ENCODE measurements at places on chromosomes 16 and 17.

GRCh38 chr17:57899391-57899790 is 49.5 kb upstream of the MRPS23 start:
- no peak for DNase-seq

GRCh38 chr16:75065521-75066149 is 50.9 kb downstream of the LDHD start:
- no peak for DNase-seq

DNA sequence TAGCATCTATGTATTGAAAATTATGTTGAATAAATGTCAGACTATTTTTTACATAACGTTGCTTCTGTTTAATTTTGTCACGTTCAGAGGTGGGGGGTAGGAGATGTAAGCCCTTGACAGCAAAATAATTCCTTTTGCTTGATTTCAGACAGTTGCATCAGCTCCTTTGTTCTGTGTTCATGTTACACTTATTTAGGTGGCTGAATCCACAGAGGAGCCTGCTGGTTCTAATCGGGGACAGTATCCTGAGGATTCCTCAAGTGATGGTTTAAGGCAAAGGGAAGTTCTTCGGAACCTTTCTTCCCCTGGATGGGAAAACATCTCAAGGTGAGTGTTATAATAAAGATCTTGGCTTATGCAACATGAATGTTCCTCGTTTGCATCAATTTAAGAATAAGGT is 4.5 kb downstream of the HERPUD1 start:
- no peak for DNase-seq

GRCh38 chr17:16428098-16428882 is 12.9 kb downstream of the TRPV2 start:
- no peak for DNase-seq

GRCh38 chr17:50060951-50061712 is 5.2 kb downstream of the ITGA3 start:
- no peak for DNase-seq

- DNase-seq, result no peak
Measured at GRCh38 chr16:4388271-4389021, 16.8 kb downstream of the VASN start.

DNA sequence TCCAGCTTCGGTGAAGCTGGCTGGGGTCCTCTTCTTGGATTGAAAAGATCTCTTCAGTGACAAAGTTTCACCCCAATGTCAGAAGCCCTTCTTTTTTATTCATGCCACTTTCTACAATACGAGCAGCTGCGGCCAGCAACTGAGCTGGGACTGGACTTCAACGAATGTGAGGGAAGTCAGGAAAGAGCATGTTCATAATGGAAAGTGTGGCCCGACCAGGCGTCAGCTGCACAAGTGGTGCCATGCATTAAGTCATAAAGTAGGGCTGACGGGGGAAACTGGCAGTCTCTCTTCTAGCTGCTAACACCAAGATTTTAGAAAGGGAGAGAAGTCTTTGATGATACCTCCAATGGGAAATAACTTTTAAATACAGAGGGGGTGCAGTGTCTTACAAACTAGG is 192.6 kb downstream of the PARN start:
- DNase-seq, result no peak

DNA sequence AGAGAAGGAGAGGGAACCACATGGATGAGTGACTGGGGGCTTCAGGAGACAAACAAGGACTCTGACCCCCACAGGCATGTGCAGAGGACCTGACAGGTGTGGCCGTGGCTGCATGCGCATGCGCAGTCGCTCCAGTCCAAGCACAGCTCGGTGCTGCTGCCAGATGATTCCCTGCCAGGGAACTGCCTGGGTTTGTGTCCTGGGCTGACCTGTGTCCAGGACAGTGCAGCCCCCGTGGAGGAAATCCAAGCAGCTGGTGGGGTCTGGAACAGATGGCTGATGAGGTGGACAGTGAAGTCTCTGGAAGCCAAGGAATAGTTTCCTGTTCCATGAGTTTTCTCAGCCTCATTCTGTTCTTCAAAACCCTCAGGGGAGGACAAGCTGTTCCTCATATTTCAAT is 27.3 kb downstream of the LASP1 start:
- DNase-seq, result no peak

GRCh38 chr17:13592427-13592826 is 9.3 kb downstream of the HS3ST3A1 start:
- no peak for DNase-seq

GRCh38 chr17:28495635-28496034 is 10.5 kb upstream of the FOXN1 start:
- no peak for DNase-seq

GRCh38 chr16:17483351-17483750 is 12.6 kb upstream of the XYLT1 start:
- no peak for DNase-seq

DNA sequence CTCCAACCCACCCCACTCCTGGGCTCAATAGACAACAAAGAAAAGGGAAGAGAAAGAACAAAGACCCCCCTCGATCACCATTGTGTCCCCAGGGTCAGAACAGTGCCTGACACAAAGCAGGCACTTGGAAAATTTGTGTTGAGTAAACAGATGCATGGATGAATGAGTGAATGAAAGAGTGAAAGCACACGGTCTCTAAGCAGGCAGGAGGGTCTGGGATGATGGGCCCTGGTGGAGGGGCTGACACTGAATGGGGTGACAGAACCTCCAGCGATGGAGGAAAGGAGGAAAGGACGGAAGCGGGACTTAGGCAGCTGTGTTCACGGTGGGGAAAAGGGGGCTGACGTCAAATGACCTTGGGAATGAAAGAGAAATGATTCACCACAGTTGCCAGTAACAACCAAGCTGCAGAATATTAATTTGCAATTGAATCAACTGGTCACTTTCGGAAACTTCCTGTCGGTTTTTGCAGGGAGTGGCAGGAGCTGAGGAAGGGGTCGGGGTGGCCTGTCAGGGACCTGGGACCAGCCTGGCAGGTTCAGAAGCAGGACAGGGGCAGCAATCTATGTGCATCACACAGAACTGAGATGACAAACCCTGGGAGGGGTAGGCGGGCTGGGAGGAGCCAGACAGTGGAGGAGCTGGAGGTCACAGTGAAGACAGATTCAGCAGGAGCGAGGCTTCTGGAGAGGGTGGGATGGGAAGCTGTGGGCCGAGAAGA is 6.7 kb upstream of the GAST start:
- no peak for DNase-seq

GRCh38 chr16:86080131-86080875 is 181.3 kb downstream of the IRF8 start:
- no peak for DNase-seq

DNA sequence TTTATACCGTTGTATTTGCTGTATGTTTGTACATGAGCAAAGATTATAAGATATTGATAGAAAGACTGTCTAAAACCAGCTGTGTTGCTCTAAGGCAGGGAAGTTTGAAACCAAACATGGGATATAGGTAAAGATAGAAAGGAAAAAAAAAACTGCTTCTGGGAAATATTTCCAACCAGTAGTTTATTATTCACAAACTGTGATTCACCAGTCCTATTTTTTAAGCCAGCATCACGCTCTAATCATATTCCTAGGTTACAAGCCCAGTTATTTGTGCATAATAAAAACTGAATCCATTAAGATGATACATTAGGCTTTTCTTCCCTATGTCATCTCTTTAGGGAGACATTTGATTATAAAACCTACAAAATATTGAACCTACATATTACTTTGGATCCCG is 4.0 kb downstream of the ERN1 start:
- no peak for DNase-seq

DNA sequence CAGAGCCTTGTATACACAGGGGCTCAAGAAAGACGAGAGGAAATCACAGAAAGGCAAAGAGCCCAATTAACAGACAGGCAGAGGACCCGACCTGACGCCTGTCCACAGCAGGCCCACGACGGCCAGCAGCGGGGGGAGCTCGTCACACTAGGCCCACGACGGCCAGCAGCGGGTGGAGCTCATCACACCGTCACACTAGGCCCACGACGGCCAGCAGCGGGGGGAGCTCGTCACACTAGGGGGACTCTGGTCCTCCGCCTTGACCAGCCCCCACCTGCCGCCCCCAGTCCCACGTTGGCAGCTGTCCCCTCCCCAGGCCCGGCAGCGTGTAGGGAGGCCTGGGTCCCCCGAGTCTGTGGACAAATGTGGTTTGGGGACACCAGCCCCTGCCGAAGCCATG is 23.7 kb upstream of the GNG13 start:
- no peak for DNase-seq

GRCh38 chr17:60747069-60747808 is 69.6 kb downstream of the BCAS3 start:
- DNase-seq, result no peak

Measured in activated CD4-positive, alpha-beta T cell treated with anti-CD3 and anti-CD28 coated beads for 24 hours (primary cell).